ENCODE measurements at places on chromosomes 3 and 15.

- DNase-seq: no peak
These were observed 11.8 kb upstream of the KCNAB1 start for GRCh38 chr3:156108616-156109015.

DNA sequence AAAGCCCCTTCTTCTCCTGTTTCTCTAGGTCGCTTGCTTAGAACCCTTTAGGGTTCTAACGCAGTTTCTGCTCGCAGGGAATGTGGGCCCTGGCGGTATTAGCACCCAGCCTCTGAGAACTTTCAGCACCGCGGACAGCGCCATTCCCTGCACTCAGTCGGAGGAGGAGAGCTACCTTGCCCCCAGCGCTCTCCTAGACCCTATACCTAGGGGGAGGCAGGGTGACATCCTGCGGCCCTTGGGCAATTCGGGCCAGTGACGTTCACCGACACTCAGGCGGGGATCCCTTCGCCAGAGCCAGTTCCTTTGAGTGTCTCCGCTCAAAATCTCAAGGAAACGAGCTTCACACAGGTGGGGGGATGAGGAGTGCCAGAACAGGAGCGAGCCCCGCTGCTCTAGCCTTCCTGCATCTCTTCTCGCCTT, 1.3 kb downstream of the SLC7A14 start:
- peak; percentile 18 for DNase-seq

DNA sequence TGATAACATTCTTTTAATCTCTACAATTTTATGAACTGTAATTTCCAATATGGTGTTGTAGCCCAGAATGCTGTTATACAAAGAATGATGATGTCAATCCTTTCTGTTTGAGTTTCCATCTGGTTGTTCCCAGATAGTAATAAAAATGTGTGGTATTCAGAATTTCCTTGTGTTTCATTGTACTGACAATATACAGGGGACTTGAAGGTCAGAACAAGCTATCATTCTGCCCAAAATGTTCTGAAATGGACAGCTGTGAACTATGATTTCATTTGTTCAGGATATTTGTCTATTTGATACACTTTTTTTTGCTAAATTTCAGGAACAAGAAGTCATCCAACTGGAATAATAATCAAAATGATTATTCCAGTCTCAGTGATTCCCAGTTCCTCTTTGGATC, 40.8 kb downstream of the C3orf62 start:
- no peak for DNase-seq

DNA sequence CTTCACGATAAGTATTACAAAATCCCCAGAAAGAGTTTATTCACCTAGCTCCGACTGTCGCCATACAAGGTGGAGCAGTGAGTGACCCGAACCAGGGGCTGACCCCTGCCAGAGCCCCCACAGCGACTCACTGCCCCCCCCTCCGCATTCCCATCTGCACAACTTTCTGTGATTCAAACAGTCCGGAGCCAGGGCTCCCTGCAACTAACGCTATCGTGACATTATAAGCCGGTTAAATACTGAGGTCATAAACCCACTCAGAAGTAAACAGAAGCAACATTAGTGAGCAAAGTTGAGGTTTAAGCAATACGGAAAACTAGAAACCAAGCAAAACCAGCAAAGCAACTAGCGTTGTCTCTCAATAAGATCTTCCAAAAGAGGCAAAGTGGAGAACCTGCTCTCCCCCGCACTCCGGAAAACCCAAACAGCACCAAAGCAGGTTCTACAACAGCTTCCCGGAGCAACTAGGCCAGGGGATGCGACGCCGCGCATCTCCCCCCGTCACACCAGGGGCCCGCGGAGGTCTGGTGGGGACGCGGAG, 642 bp downstream of the SCAP start:
- peak; percentile 22 for DNase-seq

DNA sequence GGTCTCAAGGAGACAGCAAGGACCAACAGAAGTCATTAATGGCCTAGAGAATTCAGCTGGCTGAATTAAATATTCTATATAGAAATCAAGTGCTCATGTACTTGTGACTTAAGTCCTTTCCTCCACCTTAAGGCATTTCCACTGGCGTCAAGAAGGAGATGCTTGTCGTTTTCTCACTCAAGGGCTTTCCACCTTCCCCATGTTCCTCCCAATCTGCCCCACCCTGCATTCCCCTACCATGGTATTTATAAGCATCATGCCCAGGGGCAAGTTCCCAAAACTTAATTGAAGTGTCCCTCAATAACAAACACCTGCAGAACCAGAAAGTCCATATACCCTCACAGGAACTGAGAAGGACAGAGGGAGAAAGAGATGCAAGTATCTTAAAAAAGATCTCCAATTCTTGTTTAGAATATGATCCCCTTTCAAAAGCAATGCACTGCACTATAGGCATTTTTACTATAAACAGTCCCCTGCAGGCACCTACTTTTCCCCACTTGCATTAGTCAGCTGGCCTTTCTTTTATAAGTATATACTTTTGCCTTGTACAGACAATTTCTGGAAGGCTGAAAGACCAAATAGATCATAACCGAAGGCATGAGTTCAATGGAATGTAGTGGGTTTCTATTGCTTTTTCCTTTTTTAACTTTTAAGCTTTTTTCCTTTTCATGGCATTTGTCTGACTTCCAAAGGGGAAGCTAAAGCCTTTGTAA, 29.6 kb downstream of the TMEM39A start:
- DNase-seq: no peak

- DNase-seq: no peak
These were observed 697.7 kb downstream of the TUSC7 start for GRCh38 chr3:117407317-117407716.

DNA sequence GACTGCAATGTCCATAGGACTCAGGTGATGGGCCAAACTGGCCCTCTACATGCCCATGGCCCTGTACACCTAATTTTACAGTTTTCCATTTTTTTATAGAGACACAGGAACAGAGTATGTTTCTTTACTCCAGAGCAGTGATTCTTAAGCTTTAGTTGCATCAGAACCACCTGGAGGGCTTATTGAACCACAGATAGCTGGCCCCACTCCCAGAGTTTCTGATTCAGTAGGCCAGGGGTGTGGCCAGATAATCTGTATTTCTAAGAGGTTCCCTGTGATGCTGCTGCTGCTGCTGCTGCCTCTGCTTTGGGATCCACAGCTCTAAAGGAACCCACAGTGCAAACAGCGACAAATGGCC, 5.1 kb downstream of the RBP1 start:
- DNase-seq: no peak

Data from HFFc6 (cell line).